Chondrocyte (in vitro differentiated cells): ENCODE measurements at places on chromosomes 7 and 10. TPM values are rescaled to one million over a fixed set of nuclear protein-coding genes. Genes with fewer than 3 reads are reported as not detected.

- H3K27me3 ChIP-seq, result no peaks in the 10 kb centered on the region
- H3K4me3 ChIP-seq, result peak overlapping the region; percentile 24
- peaks cover 44% of the 10 kb centered on the region for H3K4me1 ChIP-seq
- DNase-seq, result no peak
- peak overlapping the region; percentile 97 for H3K27ac ChIP-seq
- no peaks in the 10 kb centered on the region for H3K36me3 ChIP-seq
These were observed 150.0 kb upstream of the RSU1 start for GRCh38 chr10:16966991-16967865.

GRCh38 chr10:78794736-78795455, 273.9 kb upstream of the ZMIZ1 start:
- H3K4me3 ChIP-seq, result no peak overlapping the region
- no peak for DNase-seq
- H3K36me3 ChIP-seq, result peaks cover 2% of the 10 kb centered on the region
- H3K27me3 ChIP-seq, result peaks cover 15% of the 10 kb centered on the region
- H3K27ac ChIP-seq, result no peak overlapping the region
- H3K4me1 ChIP-seq, result no peaks in the 10 kb centered on the region

DNA sequence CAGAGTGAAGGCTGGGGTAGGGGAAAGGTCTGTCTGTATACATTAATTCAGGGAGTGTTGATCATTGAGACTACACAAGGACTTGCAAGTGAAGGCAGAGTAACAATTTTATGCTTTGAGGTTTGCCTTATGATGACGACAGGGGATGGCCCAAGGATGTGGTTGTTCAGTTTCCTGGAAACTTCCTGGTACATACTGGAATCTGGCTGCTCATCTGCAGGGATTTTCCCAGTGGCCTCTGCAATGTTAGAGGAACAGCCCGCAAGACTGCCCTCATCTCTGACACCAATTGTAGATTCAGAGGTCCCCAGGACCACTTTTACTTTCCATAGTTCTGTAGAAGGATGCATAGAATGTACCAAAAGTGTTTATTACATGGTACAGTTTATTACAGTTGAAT, 189.6 kb downstream of the TMEM178B start:
- no peaks in the 10 kb centered on the region for H3K36me3 ChIP-seq
- H3K4me1 ChIP-seq, result no peaks in the 10 kb centered on the region
- no peak overlapping the region for H3K4me3 ChIP-seq
- H3K27ac ChIP-seq, result no peak overlapping the region
- DNase-seq, result no peak
- H3K27me3 ChIP-seq, result no peaks in the 10 kb centered on the region

DNA sequence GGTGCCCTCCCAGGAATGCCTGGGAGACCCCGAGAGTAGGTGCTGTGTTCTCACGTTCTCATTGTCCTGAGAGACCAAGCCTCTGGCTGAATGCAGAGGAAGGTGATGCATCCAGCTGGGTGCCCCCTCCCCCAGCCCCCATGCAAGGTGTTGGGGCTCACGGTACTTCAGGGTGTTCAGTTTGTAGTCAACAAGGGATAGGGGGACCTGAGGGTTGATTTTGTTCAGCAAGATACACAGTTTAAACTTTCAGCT, 60.4 kb upstream of the DUSP5 start:
- H3K4me3 ChIP-seq, result no peak overlapping the region
- H3K4me1 ChIP-seq, result no peaks in the 10 kb centered on the region
- peak; percentile 25 for DNase-seq
- no peaks in the 10 kb centered on the region for H3K27me3 ChIP-seq
- no peaks in the 10 kb centered on the region for H3K36me3 ChIP-seq

GRCh38 chr10:32271617-32272016, 75.3 kb downstream of the EPC1 start:
- no peak for DNase-seq
- H3K36me3 ChIP-seq, result peaks cover 31% of the 10 kb centered on the region
- peak overlapping the region; percentile 4 for H3K27ac ChIP-seq
- H3K4me1 ChIP-seq, result peaks cover 7% of the 10 kb centered on the region
- no peak overlapping the region for H3K4me3 ChIP-seq
- no peaks in the 10 kb centered on the region for H3K27me3 ChIP-seq

- no peak overlapping the region for H3K4me3 ChIP-seq
- H3K36me3 ChIP-seq, result peaks cover 8% of the 10 kb centered on the region
- H3K27me3 ChIP-seq, result no peaks in the 10 kb centered on the region
- DNase-seq, result no peak
- H3K4me1 ChIP-seq, result peaks cover 53% of the 10 kb centered on the region
- peak overlapping the region; percentile 62 for H3K27ac ChIP-seq
These were observed 150.0 kb upstream of the FZD1 start for GRCh38 chr7:91114232-91114631.

- H3K36me3 ChIP-seq, result peaks cover 3% of the 10 kb centered on the region
- DNase-seq, result no peak
- H3K4me1 ChIP-seq, result peaks cover 23% of the 10 kb centered on the region
- no peaks in the 10 kb centered on the region for H3K27me3 ChIP-seq
- H3K4me3 ChIP-seq, result no peak overlapping the region
These were observed 92.1 kb downstream of the CCDC71L start for GRCh38 chr7:106568680-106569499.

DNA sequence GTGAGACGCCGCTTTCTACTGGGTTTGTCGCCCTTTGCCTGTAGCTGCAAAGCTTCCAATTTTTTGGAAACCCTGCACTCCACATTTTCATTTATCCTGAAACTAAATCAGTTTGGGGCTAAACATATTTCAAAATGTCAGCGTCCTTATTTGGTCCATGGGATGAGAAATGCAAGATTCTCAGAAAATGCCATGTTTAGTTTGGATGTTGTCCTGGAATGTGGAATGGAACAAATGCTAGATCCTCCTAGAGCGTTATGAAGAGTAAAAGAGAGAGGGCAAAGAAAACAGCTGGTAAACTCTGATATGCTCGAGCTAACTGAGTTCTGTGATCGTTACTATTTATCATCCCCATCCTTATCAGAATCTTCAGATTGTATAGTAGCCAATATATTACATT, 236.9 kb downstream of the KLF6 start:
- H3K4me3 ChIP-seq, result no peak overlapping the region
- peak overlapping the region; percentile 87 for H3K27ac ChIP-seq
- H3K4me1 ChIP-seq, result peaks cover 31% of the 10 kb centered on the region
- no peaks in the 10 kb centered on the region for H3K27me3 ChIP-seq

- H3K36me3 ChIP-seq, result peaks cover 15% of the 10 kb centered on the region
- no peak overlapping the region for H3K4me3 ChIP-seq
- no peaks in the 10 kb centered on the region for H3K27me3 ChIP-seq
- no peak overlapping the region for H3K27ac ChIP-seq
- no peak for DNase-seq
These were observed 62.9 kb downstream of the SCRN1 start for GRCh38 chr7:29926741-29927140.

LRMDA gene
- total RNA-seq, result 0.34 to 3.5 TPM (median 2.8 TPM) in 3 replicates

CYP3A5 gene
- not detected in 3 replicates for total RNA-seq

UTF1 gene
- total RNA-seq, result not detected in 3 replicates

MRPS33 gene
- total RNA-seq, result 27.9 to 36.2 TPM (median 29.4 TPM) in 3 replicates

ZDHHC16 gene
- 50.4 to 64.8 TPM (median 53.0 TPM) in 3 replicates for total RNA-seq

GOLGA7B gene
- 0.12 to 0.27 TPM (median 0.13 TPM) in 3 replicates for total RNA-seq
